Esophagus mucosa (tissue), 1 donor: ENCODE measurements at places on chromosomes 6 and 20. TPM values are rescaled to one million over a fixed set of nuclear protein-coding genes. Genes with fewer than 3 reads are reported as not detected.

Gene MYO6
- total RNA-seq = 37.4 TPM

Gene PKIB
- total RNA-seq = 0.88 TPM

Gene SIRPG
- total RNA-seq = 0.60 TPM

Gene FOXF2
- total RNA-seq = 0.64 TPM

Gene FNDC1
- total RNA-seq = 0.12 TPM
